ENCODE measurements at places on chromosomes 16 and 17.

DNA sequence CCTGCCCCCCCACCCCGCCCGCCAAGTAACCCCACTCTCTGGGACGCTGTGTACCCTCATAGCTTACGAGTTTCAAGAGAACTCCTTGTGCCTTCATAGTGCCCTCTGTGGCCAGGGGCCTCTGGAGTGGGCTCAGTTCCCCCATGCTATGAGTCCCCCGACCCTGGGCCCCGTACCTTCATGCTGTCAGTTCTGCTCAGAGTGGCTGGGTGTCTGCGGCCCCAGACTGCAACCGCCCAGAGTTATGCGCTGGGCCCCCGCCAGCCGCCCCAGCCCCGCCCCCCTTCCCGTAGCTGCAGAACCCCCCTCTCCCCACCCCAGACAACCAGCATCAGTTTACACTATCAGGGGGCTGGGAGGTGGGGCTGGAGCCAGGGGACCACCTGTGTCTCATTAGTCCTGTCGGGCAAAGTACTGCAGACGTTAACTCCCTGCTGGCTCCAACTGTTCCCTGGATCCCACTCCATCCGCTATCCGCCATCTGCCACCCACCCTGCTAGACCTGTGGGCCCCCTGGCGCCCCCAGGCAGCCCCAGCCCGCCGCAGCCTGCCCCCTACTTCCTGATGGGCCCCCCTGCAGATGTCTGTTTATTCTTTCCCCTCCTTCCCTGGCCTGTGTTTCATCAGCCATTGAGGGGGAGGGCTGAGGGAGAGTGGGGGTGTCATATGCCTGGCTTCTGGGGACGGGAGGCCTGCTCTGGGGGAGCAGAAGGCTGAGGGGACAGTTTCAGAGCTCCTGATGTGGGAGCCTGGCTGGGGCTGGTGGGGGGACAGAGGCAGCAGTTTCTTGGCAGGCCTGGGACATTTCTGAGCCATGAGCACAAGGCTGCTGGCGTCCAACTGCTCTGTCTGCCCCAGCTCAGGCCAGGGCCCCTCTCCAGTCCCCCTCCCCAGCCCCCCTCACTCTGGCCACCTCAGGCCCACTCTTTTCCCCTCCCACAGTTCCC lies at the start of gene MFAP4:
Gene MFAP4 (minus strand): TSS at position 217 of the 947 bp plus-strand sequence. CDS start 35 bp downstream, at position 182.
- no peak for DNase-seq

DNA sequence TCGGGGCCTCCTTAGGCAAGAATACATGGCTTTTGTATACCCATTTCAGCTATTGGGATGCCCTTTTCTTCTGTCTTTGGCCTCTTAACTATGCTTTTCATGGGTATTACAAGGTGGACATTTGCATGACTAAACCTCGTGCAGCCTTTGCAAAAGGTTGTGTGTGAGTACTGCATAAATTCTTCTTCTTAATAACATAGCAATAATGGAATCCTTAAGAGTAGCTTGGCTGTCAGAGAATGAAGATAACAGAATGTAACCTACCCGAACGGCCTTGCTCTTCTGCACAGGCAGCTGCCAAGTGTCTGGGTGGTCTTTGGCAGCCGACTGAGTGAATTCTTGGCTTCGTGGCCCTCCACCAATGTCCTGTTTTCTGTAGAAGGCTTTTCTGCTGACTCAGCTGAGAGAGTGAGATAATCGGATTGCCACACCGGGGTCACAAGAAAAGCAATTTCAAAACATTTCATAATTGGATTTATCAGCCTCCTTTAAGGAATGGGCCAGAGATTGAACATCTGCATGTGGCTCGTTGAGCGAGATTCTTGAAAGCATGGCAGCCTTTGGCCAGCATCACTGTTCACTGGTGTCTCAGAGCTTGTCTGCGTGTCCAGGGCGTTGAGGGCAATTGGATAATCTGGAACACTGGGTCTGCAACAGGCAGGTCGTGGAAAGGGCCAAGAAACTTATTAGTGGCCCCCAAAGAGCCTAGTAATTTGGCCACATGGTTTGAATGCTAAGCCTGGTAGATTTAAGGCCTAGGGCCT lies 13.4 kb downstream of the IRF8 start:
- DNase-seq, result no peak

- no peak for DNase-seq
These were observed 85.6 kb downstream of the OMG start for GRCh38 chr17:31211352-31212012.

DNA sequence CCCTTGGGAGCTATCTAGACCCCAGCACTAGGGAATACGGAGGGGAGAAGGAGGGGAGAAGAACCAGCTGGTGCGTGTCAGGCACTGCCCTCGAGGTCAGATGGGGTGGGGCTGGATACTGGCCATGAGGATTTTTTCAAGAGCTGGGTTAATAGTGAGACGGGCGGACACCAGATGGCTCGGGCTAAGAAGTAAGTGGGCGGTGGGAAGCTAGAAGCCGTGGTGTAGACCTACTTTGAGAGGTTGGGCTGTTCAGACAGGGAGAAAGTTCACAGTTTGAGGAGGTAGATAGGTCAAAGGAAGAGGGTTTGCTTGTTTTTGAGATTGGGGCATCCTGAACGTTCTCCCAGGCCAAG lies 303.8 kb downstream of the SEC14L1 start:
- no peak for DNase-seq

- DNase-seq, result peak; percentile 41
These were observed 23.1 kb downstream of the LITAFD start for GRCh38 chr16:8905168-8905762.

DNA sequence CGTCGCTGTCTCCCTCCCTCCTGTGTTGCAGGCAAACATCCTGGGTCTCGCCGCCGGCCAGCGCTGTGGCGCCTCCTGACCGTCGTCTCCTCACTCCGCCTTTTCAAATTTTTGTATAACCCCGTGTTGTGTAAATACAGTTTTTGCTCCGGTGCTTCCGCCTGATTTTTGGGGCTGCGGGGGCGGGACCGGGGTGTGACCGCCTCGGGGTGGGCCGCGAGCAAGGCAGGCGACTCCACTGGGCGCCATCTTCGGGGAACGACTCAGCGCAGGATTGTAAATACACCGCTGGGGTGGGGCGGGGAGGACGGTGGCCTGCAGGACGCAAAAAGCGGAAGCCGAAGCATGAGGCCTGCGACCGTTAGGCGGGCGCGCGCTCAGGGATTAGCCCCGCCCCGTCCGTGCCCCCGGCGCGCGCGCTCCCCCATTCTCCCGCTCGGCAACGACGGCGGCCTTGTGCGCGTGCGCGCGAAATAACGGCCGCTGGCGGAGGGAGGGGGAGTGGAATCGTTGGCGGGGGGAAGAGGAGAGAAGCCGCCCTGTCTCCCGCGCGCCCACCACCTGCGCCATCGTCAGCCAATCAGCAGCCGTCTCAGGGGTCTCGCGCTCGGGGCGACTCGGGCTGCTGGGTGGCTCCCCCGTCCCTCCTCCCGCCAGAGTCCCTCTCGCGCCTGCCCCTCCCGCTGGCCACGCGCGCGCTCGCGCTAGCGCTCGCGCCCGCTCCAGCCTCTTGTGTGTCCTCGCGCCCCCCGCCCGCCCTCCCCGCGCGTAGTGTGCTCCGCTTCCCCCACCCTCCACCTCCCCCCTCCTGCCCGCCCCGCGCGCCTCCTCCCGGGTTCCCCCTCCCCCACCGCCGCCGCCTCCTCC lies 864 bp upstream of the MAZ start:
- peak; percentile 91 for DNase-seq

GRCh38 chr16:52404546-52404945 lies 142.4 kb downstream of the TOX3 start:
- DNase-seq, result no peak

DNA sequence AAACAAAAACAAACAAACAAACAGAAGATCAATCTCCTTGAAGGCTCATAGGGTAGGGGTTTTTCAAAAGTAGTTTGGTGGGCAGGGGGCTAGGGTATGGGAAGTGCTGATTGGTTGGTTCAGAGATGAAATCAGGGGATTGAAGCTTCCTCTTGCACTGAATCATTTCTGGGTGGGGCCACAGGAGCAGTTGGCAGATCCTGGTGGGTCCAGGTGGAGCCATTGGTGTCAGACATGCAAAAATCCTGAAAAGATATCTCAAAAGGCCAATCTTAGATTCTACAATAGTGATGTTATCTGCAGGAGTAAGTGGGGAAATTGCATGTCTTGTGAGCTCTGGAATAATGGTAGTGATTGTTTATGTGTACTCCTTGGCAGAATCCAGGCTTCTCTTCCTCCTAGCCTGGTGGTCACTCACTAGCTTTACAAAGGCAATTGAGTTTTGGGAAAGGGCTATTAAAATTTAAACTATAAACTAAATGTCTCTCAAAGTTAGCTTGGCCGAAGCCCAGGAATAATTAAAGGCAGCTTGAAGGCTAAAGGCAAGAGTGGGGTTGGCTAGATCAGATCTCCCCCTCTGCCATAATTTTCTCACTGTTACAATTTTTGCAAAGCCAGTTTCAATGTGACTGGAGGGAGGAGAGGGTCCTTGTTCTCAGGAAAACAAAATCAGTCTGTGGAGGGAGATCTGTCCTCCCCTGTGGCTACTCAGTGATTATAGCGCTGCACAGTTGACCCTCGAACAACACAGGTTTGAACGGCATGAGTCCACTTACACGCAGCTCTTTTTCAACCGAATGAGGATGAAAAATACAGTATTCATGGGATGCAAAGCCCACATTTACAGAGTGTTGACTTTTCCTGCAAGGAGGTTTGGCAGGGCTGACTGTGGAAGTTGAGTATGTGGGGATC lies 45.2 kb downstream of the RNF112 start:
- DNase-seq, result no peak

- no peak for DNase-seq
These were observed 84.4 kb downstream of the OR1D5 start for GRCh38 chr17:2978991-2979390.

GRCh38 chr17:17666111-17666714 lies 15.0 kb upstream of the RAI1 start:
- DNase-seq, result no peak

GRCh38 chr16:74075393-74075792 lies 221.2 kb upstream of the PSMD7 start:
- no peak for DNase-seq

GRCh38 chr17:8163978-8164814 lies 1.4 kb upstream of the VAMP2 start:
- DNase-seq, result no peak

- no peak for DNase-seq
These were observed 4.8 kb downstream of the RPA1 start for GRCh38 chr17:1834380-1835149.

DNA sequence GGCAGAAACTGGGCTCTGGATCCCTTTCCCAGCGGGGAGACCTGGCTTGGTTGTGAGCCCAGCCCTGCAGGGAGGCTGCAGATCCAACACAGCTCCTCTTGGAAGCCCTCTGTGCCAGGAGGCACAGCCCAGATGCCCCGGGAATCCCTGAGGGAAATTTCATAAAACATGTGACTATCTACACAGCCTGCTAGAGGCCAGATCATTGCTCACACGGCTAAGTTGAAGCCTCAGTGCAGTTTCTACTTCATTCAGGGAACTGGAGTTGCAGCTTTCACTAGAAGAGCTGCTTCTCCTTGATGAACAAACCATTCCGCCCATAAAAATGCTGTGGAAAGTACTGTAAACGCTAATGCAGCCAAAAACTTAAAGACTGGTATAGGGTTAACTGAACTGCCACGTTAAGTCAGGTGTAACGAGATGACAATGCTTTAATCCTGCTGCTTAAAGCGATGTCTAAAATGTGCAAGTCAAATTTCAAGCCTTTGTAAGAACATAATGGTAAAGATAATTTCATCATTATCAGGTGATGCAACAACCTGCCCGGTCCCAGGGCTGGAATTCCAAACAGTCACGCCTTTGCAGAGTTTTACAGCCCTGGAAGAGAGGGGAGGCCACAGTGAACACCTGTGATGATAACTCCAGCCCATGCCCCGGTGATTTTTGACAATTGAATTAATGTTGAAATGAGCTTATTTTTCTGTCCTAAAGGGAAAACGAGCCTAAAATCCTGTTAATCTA lies 172.5 kb downstream of the ZFHX3 start:
- peak; percentile 26 for DNase-seq

- no peak for DNase-seq
These were observed 36.2 kb downstream of the PRMT7 start for GRCh38 chr16:68346892-68347480.

DNA sequence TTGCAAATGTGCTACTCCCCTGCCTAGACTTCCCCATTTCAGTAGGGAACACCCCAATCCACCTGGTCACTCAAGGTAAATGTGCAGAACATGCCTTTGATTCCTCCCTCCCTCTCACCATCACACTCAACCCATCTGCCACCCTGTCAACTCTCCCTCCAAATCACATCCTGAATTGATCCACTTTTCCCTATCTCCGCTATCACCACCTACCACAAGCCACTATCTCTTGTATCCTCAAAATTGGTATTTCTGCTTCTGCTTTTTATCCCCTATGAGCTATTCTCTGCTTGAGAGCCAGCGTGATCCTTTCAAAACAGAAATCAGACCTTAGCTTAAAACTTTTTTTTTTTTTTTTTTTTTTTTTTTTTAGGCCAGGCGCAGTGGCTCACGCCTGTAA lies 5.4 kb upstream of the NOL11 start:
- no peak for DNase-seq

DNA sequence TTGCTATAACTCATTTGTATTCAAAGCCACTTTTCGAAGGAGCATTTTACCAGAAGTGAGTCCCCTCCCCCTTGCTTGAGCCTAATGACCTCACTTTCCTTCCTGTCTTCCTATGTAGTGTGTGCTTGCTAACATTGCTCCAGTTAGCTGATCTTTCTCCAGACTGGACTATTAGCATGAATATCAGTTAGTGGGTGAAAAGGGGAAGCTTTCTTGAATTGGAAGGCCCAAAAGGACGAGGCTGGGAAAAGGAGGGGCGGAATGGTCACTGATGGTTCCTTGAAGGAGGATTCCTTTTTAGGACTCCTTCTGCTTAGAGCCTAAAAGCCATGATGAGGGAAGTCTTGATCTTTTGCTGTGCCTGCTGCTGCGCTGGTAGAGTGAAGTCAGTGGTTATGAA lies 11.9 kb downstream of the MAP3K3 start:
- DNase-seq, result no peak

DNA sequence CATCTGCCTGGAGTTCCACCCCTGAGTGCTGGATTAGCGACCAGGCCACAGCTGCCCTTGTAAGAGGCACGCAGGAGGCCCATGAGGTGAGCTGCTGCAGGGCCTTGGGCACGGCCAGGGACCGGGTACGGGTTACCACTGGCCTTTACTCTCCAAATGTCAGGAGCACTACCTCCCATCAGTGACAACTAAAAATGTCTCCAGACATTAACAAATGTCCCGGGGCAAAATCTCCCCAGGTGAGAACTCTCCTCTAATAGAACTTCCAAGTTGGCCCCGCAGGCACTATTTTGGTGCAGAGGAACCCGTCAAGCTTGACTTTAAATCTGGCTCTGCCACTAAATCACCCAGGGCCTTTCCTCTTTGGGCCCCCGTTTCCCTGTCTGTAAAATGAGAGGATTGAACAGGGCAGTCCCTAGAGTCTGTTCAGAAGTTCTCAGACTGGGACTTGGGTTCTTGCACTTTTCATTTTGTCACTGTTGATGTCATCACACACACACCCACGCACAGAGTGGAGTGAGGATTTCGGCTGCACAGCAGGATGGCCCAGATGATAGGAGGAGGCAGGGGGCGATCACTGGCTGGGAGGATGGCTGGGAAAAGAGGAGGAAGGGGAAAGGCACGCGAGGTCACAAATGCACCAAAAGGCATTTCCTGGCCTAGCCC lies 24.5 kb upstream of the MAPT start:
- DNase-seq, result no peak

All from HL-60 (cell line).